ENCODE measurements at places on chromosomes 11 and 22.
A peak's percentile ranks its signal among the peaks of the same experiment; 100 is the strongest.

- DNase-seq, result peak; percentile 45
Observed at GRCh38 chr22:25403811-25404471, 160.5 kb upstream of the GRK3 start.

- no peak for DNase-seq
Observed at GRCh38 chr22:46052331-46052771, 75.4 kb upstream of the WNT7B start.

DNA sequence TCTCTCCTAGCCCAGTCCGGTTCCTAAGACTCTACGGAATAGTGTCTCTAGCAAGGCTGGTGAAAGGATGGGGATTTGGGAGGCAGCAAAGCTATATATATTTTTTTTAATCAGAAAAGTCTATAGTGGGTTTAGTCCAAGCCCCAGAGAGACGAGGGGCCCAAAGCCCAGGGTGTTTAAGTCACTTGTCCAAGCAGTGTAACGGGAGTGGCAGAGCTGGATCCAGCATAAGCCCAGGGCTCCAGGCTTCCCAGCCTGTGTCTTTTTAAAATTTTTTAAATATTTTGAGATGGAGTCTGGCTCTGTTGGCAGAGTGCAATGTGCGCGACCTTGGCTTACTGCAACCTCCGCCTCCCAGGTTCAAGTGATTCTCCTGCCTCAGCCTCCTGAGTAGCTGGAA lies 6.8 kb downstream of the GRIK4 start:
- DNase-seq, result no peak

DNA sequence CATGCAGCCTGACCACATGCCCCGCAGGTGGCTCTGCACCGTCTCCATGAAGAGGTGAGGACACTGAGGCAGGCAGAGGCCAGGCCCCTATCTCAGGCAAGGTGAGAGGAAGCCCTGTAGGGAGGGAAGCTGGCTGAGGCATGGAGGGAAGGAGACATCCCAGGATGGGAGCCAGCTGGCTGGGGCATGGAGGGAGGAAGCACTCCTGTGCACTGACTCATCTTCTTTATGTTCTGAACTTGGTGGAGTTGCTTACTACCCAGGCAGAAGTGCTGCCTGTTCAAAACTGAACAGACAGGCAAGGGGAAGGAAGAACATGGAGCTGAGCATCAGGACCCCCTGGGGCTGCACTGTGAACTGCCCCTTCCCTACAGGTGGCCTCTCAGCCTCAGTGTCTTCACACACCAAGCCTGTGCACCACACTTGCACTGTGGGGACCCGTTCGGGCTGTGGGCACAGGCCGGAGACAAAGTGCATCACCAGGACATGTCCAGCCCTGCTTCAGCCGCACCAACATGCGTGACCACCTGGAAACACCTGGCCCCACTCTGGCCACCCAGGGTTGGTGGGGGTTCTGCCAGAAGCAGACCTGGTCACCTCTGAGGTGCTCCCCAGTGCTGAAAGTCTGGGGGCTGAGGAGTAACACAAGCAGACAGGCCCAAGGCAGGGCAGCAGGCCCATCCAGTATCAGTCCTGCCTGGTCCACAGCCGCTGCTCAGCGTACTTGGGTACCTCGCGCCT lies 55.5 kb downstream of the DGCR2 start:
- DNase-seq, result no peak

- no peak for DNase-seq
Observed at GRCh38 chr11:117924631-117925170, 4.5 kb downstream of the TMPRSS13 start.

DNA sequence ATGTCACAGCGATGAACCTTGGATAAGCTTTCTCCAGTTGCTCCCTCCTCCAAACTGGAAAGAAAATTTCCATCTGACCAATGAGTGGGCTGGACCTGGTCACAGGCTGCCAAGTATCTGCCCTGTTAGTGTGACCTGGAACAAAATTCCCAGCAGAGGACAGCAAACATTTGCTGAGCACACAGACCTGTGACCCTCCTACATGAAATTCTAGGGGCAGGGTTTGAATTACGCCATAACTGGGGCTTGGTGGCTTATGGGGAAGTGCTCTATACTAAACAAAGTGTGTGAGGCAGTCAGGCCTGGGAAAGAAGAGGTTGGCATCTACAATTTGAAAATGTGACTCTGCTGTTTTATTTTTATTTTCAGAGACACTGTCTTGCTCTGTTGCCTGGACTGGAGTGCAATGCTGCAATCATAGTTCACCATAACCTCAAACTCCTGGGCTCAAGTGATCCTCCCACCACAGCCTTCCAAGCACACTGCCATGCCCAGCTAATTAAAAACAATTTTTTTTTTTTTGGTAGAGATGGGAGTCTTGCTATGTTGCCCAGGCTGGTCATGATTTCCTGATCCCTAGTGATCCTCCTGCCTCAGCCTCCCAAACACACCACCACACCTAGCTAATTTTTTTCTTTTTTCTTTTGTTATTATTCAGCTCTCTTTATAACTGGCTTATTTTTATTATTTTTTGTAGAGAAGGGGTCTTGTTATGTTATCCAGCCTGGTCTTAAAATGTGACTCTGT lies 13.6 kb upstream of the XBP1 start:
- no peak for DNase-seq

GRCh38 chr11:79708319-79708932 lies 267.6 kb upstream of the TENM4 start:
- no peak for DNase-seq

- DNase-seq, result no peak
Observed at GRCh38 chr22:46110215-46110614, 40.1 kb upstream of the PPARA start.

GRCh38 chr11:34531663-34532062 lies 18.1 kb upstream of the ELF5 start:
- no peak for DNase-seq

DNA sequence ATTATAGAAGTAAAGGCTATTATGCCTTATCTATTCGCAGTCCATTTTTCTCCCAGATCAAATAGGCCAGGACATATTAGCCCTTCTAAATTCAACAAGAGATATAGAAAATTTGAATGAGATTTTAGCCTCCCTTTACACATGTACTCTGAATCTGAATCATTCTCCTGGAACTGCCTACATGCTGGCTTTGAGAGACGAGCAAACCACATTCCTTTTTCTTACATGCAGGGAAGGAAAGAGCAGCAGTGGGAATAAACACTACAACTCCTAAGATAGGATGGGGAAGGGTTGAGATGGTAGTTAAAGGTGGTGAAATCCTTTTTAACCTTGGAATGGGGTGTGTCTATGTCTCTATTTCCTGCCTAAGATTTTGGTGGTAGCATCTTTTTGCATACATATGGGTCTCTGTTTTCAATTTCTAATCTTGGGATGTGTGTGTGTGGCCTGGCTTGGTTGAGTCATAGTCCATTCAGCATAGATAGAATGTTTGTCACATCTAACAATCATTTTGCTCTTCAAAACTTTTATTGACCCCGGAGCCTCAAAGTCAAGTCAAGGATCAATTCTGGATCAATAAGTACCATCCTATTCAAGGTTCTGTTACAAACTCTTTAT lies 11.1 kb upstream of the OOSP2 start:
- DNase-seq, result no peak

DNA sequence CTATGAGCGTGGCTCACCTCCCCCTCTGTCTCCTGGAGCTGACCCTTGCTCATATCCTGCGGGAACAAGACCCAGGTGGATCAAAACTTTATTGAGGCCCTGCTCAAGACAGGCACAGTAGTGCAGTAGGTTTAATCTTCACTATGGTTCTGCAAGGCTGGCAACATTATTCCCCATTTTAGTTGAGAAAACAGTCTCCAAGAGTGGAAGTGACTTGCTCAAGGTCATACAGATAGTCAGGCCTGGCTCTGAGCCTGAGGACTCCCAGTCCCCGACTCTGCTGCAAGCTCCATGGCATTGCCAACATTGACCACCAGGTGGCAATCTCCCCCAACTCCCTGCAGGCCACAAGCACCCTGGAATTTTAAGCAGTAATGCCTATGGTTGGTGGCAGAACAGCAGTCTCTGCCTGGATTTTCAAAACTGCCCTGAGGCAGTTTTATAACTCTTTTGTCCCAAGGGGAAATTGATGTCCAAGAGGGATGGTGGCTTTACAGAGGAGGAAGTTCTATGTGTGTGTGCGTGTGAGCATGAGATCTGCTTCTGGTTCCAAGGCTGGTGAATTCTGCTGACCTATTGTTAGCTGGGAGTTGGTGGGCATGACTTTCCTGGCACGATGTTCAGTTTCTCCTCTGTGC lies 34.1 kb downstream of the NEU3 start:
- DNase-seq, result peak; percentile 85

- DNase-seq, result no peak
Observed at GRCh38 chr11:134727204-134727603, 315.2 kb upstream of the B3GAT1 start.

Measured in activated T-cell treated with anti-CD3 and anti-CD28 coated beads, Interleukin-2, amount 50 U/mL, for 24 hours (primary cell).